ENCODE measurements at places on chromosomes 5 and 9.

DNA sequence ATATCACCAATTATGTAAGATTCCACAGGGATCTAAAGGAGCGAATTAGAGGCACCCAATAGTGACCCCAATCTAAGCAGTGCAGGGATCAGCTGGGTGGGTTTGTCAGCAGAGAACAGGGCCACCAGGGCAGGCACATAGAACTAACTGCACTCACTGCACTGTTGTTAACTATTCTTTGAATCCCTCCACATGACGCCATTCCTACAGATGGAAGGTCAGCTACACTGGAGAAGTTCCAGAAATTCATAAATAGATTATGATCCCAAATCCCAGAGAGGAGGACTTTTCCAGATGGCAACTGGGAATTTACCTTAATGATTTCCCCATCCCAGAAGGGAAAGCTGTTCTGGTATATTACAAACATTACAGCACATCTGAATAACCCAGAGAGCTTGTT, 84.2 kb downstream of the THBS4 start:
- no peak for DNase-seq

GRCh38 chr9:135840539-135840938, 66.8 kb downstream of the CAMSAP1 start:
- DNase-seq, result no peak

DNA sequence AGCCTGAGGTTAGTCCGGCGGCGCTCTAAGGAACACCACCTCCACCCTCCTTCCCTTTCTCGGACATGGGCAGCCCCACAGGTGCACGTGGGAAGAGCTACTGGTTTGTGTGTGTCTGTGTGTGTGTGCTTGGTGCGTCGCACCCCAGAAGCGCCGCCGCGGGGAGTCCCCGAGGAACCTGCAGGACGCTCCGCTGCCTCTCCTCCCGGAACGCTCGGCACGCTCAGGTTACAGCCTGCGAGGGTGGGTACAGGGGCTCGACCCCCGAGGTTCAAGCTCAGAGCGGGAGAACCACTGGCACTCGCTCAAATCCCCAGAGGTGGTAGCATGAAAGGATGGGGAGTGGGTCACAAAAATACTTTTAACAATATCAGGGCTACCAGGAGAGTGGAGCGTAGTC, 2.0 kb downstream of the ASTN2 start:
- no peak for DNase-seq

GRCh38 chr9:127455324-127455992, 4.1 kb downstream of the LRSAM1 start:
- DNase-seq, result no peak

DNA sequence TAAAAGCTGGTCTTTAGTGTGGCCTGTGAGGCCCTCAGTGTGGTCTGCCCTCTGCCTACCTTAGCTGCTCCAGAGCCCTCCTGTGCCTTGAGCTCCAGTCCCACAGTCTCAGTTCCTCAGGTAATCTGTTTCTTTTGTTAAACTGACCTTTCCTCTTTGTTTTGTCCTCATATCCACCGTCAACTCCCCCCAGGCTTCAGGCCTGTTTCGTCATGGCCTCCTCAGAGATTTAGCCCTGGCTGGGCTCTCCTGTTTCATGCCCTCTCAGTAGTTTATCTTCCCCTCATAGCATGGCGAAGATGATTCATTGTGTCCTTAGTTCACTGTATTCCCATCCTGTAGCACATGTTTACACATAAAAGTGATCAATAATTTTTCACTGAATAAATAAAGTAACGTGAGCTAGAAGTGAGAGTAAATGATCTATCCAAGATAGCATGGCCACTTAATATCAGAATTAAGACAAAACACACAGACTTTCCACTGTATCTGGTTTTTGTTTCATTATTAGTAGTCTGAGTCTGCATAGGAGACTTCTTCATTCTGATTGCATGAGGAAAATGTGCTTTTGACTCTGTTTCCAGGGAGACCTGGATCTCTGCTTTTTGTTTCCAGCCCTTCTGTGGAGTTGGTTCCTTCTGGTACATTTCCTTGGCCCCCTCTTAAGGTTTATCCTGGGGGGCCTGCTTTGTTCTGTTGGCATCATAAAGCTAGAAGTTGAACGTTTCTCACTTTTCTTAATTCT, 70.5 kb downstream of the SNX24 start:
- DNase-seq, result no peak

GRCh38 chr5:157020511-157021222, 38.2 kb downstream of the HAVCR1 start:
- no peak for DNase-seq

DNA sequence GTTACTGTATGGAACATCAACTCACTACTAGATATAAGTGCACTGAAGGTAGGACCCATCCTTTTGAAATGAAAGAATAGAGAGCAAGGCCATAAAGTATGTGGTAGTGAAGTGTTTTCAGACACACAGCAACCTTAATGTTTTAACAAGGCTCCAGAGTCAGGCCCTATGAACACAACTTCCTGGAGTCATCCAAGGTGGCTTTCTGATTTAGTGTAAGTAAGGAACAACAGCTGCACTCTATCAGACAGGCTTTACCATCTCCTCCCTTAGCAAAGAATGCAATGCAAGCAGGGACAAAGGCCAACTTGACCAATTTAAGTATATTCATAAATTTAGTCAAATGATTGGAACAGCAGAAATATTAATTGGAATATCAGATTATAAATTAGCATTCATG, 90.1 kb downstream of the MPDZ start:
- DNase-seq, result no peak

- DNase-seq, result no peak
These were observed 43.6 kb downstream of the GADD45G start for GRCh38 chr9:89648247-89649000.

GRCh38 chr9:89863837-89864236, 259.0 kb downstream of the GADD45G start:
- DNase-seq, result no peak

DNA sequence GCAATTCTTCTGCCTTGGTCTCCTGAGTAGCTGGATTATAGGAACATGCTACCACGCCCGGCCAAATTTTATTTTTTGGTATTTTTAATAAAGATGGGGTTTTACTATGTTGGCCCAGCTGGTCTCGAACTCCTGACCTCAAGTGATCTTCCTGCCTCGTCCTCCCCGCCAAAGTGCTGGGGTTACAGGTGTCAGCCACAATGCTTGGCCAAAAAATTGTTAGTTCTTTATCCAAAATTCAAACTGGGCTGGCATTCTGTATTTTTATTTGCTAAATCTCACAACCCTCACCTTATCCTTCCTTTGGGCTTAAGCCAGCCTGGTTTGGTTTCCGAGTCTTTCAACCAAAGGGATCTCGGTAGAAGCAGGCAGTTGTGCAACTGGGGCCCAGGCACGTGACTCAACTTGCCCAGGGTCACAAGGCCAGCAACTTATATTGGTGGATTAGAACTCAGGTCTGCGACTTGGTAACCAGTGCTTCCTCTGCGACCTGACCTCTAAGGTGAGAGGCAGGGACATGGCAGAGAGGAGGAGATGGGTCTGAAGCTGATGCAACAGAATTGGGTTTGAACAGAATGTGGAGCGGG, 26.5 kb upstream of the BOD1 start:
- DNase-seq, result no peak

- no peak for DNase-seq
These were observed 106.0 kb downstream of the ARRDC3 start for GRCh38 chr5:91277093-91277626.

- DNase-seq, result no peak
These were observed 412 bp downstream of the RIOK2 start for GRCh38 chr5:97182571-97183099.

- no peak for DNase-seq
These were observed 326.6 kb downstream of the EBF1 start for GRCh38 chr5:158773161-158773560.

DNA sequence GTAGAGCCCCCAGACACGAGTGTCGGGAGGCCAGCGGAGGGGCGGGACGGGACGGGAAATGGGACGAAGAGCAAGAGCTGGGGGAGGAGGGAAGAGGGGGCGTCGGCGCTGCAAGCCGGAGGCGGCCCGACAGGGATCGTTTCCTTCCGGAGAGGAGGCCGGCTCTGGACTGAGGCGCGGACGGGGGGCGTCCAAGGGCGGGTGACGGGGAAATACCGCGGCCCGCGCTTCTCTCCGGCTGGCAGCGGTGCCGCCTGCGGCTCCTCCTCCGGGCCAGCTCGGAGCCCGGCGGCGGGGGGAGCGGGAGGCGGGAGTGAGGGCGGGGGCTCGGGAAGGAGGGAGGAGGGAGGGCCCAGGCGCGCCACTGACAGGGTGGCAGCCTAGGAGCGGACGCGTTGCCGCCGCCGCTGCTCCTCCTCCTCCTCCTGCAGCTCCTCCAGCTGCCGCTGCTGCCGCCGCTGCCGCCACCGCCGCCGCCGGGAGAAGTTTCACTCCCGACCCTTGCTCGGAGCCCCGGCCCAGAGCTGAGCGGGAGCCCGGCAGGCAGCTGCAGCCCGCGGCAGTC, at the start of gene CHSY3:
TSS of gene CHSY3 (plus strand) at position 364 of the 565 bp plus-strand sequence.
- DNase-seq, result peak; percentile 81

DNA sequence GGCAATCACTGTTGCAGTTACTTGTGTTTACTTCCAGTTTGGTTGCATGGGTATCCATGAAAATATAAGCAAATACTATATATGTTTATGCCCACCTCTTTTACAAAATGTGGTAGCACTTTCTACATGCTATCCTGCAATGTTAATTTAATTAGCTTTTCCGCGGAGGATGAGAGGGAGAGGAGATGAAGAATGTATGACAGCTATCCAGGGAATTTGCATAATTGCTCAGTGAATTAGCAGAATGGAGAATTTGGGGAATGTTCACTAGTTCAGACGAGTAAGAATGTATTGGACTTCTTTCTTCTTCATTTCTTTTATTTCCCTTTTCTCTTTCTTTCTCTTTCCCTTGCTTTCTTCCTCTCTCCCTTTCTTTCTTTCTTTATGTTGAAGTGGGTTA, 140.7 kb upstream of the SLC28A3 start:
- DNase-seq, result no peak

DNA sequence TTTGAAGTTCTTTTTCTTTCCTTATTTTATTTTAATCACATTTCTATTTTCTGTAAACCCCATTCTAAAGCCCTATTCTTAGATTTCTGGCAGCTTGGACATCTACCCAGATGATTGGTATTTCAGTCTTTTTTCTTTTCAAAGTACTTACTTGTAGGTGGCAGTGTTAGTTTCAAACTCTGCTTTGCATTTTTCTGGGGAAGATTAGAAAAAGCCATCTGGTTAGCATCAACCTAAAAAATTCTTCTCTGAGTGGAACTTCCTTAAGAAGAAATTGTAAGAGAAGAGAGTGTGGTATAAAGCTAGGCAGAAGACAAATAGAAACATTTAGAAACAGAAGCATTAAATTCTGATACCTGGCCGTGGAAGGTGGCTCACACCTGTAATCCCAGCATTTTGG, 17.2 kb upstream of the TENT2 start:
- no peak for DNase-seq

- no peak for DNase-seq
These were observed 267.6 kb downstream of the ISL1 start for GRCh38 chr5:51650824-51651223.

GRCh38 chr9:33429256-33429985, 18.0 kb downstream of the AQP3 start:
- no peak for DNase-seq

DNA sequence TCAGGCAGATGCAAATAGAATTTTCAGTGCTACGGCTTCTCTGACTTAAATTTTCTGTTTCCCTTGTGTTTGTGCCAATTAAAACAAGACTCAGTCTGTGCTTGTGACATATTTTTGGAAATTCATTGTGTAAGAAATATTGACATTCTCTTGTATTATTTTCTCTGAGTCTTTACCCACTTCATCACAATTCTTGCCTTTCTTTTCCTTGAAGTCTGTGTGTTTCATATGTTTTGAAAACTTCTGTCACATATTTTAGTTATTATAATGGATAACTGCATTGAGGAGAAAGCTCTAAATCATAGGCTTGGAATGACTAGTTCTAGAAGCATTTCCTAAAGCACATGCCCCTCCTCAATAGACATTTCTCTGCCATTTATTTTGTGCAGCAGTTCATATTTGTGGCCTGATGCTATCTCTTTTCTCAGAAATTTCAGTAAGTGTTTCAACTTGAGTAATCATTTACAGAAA, 206.6 kb downstream of the PALM2AKAP2 start:
- no peak for DNase-seq

- DNase-seq, result no peak
These were observed 21.1 kb upstream of the TERT start for GRCh38 chr5:1315709-1316587.

GRCh38 chr5:17403695-17404490, 94.1 kb upstream of the TAF11L2 start:
- no peak for DNase-seq

GRCh38 chr5:173802670-173803165, 85.4 kb upstream of the CPEB4 start:
- DNase-seq, result peak; percentile 22

- DNase-seq, result no peak
These were observed 188.3 kb downstream of the BRINP1 start for GRCh38 chr9:119180897-119181296.

GRCh38 chr5:146081556-146081955, 23.8 kb downstream of the PLAC8L1 start:
- DNase-seq, result no peak

- peak; percentile 69 for DNase-seq
These were observed 1.4 kb upstream of the CIZ1 start for GRCh38 chr9:128192601-128193371.

DNA sequence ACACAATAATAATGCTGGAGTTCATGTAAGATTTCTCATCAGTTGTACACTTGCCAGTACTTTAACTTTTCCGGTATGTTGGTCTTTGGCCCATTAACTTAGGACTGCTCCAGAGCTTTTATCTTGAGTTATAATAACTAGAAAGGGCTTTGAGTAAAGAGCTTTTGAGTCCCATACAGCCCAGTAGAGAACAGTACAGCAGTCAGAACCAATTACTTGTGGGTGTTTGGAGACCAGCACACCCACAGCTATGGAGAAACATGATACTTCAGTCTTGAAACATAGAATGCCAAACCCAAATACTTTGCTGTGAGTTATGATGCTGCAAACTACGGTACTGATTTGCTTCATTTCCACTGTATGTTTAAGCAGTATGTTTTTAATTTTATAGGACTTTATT, 374.3 kb downstream of the CCDC171 start:
- DNase-seq, result no peak

DNA sequence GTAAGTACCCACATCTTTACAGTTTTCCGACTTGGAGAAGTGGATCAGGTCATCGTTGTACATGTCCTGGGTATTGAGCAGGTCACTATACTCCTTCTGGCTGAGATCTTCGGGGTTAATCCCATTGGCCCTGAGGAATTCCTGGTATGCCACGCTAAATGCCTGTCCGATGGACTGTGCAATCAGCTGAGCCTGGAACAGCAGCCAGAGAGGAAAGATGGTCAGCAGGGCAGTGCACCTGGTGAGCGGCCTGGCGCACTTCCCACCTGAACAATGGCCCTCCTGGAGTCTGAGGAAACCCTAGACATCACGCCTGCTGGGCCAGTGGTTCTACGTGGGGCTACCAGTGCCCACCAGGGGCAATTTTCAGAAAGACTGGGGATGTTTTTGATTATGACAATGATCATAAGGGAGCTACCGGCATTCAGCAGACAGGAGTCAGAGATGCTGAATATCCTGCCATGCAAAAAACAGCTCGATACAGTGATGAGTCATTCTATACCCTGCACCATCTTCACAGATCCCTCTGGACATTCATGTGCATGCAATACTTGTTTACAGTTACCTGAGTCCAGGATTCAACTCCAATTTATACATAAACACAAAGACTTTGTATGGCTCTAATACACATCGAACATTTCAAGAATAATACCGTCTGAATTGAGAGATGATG, 127.2 kb downstream of the ENTREP1 start:
- DNase-seq, result no peak

- no peak for DNase-seq
These were observed 27.6 kb downstream of the COL15A1 start for GRCh38 chr9:98971168-98971914.

All from C1 segment of cervical spinal cord (tissue), 14 donors.